ENCODE measurements at places on chromosomes 2 and 18.

- no peak for DNase-seq
Measured at GRCh38 chr2:60447943-60448342, 105.5 kb downstream of the BCL11A start.

DNA sequence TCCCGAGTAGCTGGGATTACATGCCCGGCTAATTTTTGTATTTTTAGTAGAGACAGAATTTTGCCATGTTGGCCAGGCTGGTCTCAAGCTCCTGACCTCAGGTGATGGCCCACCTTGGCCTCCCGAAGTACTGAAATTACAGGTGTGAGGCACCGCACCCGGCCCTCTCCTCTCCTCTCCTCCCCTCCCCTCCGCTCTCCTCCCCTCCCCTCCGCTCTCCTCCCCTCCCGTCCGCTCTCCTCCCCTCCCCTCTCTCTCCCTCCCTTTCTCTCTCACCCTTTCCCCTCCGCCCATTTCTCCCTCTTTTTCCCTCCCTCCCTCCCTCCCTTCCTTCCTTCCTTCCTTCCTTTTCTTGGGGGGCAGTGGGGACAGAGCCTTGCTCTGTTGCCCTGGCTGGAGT, 28.4 kb downstream of the CD8B start:
- DNase-seq = no peak

DNA sequence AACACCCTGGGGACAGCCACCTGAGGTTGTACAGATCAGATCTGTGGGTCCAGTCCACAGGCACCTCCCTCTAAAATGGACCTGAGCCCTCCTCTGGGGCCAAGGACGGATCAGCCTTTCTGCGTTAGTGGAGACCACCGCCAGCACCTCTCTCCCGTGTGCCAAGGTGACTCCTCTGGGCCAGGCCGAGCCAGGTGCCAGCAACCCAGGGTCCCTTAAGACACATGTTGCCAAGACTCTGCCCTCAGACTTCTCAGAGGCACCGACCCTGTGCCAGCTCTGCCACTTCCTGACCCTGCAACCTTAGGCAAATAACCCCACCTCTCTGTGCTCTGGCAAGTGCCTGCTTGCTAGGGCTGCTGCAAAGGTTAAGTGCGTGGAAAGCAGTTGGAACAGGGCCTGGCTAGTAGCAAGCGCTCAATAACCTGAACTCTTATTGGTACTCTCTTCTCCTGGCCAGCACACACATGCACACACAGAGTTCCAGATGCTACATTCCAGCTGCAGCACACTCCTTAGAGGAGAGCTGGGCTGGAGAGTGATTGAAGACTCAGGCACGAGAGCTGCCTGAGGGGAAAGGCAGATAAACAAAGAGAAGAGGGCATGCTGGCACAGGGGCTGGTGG, 105.6 kb downstream of the TNS1 start:
- DNase-seq = no peak

- DNase-seq = no peak
Measured at GRCh38 chr2:42792583-42793333, at the start of gene HAAO. Gene HAAO, minus strand, starts transcription at chr2:42792583. Its CDS starts 47 bp downstream, at chr2:42792536.

- DNase-seq = no peak
Measured at GRCh38 chr18:62759704-62760402, 44.5 kb downstream of the PHLPP1 start.

DNA sequence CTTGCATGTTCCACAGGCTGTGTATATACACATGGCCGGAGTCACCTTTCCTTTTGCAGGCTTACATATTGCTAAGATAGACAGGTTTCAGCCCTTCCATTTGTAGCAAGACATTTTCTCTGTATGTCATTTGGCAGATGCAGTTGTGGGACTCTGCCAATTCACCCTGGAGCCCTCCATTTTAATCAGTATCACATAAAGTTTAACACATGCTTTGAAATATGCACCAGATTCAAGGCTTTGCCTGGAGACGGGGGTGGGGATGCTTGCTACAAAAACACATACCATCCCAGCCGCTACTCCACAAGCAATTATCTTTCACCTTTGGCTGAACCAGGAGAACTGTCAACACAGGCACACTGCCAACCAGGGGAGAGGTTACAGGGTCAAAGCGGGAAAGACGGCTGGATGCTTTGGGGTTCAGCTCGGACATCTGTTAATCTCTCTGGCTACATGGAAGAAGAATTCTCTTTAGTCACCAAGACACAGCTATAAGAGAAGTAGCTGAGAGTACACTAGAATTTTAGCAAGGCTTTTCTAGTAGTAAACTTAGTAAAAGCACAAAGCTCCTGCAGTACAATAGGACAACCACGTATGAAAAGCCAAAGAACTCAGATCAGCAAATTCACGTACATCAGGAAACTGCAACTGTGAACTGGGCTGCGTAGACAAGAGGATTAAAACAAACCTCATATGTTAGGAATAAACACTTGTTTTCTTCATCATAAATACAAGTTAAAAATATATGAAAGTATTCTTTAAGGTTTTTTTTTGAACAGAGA, 130.9 kb downstream of the EXOC6B start:
- DNase-seq = no peak

DNA sequence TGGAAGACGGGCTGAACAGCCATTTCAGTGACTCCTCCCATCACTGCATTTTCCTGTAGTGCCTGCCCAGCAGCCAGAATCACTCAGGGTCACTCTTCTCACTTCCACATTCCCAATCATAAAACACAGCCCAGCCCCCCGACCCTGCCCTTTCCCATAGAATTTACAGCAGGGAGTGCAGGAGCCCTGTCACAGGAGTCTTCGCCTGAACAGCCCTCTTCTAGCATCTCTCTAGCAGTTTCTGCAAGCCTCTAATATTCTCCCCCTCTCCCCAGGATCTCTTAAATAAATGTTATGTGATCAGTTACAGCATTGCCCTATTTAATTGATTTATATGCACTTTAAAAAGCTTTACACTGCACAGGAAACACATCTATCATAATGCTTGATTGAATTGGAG, 42.9 kb upstream of the KLHL29 start:
- DNase-seq = no peak

DNA sequence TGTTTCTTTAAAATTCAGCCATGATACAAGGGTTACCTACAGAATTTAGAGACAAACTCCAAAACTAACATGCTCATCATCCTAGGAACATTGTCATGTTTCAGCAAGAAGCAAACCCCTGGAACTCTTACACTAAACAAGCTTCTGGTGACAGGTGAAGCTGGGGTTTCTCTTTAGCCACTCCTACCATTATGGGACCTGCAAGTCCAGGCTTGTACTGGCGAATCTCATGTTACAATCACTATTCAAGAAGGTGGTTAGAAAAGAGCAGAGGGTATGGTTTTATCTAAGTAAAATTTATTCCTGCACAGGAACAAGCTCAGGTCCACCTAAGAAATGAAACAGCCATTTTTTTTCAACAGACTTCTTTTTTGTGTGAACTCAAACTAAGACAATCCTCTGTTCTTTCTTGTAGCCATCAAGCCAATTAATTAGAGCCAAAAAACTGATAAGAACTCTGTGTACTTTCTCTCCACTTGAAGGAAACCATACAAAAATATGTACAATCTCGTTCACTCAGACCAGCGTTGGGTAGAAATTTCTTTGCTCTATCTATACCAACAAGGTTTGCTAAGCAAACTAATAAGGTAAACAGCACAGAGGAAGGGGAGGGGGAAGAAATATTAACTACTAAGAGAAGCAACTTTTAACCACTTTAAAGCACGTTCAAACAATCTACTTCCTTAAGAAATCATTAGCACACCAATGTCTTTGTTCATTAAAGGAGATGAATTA, 63.3 kb upstream of the NEDD4L start:
- no peak for DNase-seq

DNA sequence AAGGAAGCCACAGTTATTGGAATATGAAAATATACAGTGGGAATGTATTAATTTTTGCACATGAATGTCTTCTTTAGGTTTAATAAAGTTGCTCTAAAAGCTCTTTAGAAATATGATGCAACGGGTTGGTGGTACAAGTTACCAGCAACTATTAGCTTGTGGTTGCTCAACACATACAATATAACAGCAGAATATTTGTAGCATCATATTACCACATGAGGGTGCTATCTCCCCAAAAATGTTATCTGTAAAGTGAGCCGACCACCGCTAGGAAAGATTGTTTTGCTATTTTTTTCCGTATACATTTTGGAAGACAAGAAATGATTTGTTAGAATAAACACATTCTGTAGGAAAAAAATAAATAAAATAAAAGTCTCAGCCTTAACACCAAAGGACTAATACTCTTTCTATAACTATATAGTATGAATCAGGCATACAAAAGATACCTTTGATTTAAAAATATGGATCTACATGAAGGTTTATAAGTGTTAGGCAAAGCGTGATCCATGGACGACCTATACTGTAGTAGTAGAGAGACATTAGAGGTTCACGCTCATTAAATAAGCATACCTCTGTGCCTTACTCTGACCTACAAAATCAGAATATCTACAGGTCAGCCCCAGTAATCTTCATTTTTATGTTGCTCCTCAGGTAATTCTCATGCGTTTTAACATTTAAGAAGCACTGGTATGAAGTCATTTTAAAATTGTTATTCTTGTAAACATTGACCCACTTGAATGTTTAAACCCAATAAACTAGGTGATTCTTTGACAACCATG, 1110.6 kb upstream of the ACVR2A start:
- DNase-seq = no peak

DNA sequence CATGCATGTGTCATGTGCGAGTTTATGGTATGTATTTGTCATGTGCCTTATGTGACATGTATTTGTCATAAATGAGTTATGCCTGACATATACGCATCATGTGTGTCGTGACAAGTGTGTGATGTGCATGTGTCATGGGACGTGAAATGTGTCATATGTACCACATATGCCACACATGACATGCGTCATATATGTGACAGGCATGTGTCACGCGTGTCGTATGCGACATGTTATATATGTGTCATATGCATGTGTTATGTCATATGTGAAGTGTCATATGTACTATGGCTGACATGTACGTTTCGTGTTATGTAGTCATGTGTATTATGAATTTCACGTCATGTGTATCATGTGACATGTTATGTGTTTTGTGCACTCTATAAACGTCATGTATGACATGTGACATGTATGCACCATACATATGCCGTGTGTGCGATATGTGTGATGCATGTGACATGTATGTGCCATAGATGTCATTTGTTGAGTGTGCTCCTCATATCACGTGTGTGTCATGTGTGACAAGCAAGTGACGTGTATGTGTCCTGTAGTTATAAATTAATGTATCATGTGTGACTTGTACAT, 2152.3 kb upstream of the PIK3C3 start:
- no peak for DNase-seq

- DNase-seq = no peak
Measured at GRCh38 chr2:136357007-136357380, 239.0 kb upstream of the CXCR4 start.

DNA sequence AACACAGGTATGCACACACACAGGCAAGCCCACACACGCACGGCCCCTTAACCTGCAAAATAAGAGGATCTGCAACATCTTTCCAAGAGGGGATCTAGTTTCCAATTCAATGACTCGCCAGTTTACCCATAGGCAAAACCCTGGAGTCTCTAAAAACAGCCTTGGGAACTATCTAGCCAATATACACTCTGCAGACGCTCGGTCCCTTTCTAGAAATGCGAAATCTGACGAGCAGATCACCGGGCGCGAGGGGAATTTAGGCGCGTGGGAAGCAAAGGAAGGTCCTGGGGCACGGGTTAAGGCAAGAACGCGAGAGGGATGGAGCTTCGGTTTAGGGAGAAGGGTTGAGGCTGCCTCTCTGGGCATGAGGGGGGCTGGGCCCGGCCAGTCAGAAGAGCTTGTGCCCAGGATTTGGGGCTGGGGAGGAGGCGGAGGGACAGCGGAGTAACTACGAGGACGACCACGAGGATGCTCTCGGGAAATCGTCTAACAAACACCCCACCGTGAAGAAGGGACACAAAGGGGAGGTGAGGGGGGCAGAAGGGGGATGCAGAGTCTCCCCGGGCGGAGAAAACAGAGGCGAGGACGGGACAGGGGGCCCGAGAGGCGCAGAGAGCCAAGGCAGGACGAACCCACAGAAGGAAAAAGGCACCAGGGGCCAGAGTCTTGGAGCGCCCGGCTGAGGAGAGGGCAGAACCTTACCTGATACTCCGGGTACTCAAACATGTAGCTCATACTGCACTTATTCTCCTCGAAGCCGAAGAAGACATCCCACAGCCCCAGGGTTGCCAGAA, 542 bp downstream of the PGAP1 start:
- DNase-seq = no peak

DNA sequence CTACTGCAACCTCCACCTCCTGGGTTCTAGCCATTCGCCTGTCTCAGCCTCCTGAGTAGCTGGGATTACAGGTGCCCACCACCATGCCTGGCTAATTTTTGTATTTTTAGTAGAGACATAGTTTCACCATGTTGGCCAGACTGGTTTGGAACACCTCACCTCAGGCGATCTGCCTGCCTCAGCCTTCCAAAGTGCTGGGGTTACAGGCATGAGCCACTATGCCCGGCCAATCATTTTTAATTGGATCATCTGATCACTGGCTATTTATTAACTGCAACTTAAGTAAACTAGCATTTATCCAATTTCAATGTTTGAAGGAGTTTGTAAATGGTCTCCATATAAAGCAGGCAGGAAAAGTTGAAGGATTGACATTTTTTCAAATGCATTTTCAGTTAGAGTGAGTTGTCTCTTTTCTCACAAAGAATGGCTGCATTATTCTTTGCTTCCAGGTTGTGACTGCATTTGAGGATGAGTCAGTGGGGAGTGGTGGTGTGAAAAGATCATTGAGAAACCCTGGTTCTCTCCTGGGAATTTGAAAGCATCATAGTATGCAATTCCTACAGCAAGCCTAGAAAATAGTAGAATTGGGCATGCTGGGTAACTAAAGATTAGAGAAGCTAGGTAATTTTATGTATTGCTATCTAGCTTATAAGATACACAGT, 431.1 kb upstream of the ZEB2 start:
- no peak for DNase-seq

DNA sequence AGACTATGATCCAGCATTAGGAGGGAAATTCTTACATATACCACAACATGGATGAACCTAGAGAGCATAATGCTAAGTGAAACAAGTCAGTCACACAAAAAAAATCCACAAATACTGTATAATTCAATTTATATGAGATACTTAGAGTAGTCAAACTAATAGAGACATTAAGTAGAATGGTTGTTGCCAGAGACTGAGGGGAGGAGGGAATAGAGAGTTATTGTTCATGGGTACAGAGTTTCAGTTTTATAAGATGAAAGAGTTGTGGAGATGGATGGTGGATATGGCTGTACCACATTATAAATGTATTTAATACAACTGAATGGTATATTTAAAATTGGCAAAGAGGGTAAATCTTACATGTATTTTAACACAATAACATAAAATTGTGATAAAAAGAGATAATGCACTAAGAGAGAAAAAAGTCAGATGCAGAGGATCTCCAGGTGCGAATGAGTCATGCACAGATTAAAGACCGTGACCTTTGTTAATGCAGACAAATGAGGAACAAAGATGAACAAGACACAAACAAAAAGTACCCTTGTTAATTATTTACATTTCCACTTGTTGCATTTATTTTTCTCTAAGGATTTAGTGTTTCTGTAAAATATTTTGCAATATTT, 541.7 kb upstream of the MEX3C start:
- no peak for DNase-seq

GRCh38 chr2:5764041-5764440, 71.9 kb downstream of the SOX11 start:
- no peak for DNase-seq

GRCh38 chr18:10059610-10060468, 146.0 kb downstream of the VAPA start:
- DNase-seq = no peak

All from stimulated activated CD8-positive, alpha-beta memory T cell treated with anti-CD3 and anti-CD28 coated beads, Interleukin-4, amount 100 ng/mL, for 1 hour (primary cell).